NCI-H1930 (cell line): ENCODE measurements at places on chromosomes 6 and 20.

DNA sequence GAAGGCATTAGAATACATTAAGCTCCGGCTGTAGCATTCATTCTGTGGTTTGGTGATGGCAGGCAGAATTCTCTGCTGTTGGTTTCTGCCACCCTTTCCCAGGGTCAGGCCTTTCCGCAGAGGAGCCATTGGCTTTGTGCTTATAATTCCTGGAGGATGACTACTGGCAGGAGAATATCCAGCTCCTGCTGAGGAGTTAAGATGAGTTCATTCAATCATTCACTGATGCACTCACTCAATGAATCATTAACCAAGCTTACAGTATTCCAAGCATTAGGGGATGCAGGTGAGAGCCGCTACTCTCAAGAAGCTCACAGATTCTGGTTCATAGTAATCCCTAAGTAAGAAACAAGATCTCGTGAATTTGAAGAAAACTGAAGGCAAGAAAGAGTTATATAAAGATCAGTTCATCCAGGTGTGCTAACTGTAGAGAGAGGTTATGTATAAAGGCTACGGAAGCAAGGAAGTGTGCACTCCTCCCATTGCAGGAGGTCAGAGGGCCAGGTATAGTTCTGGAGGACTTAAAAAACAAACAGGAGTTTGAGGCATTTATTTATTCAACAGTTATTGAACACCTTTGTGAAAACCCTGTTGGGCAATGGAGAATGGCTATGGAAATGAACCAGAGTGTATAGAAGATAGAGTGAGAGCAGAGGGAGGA, 75.5 kb downstream of the HMGN3 start:
- DNase-seq, result no peak

DNA sequence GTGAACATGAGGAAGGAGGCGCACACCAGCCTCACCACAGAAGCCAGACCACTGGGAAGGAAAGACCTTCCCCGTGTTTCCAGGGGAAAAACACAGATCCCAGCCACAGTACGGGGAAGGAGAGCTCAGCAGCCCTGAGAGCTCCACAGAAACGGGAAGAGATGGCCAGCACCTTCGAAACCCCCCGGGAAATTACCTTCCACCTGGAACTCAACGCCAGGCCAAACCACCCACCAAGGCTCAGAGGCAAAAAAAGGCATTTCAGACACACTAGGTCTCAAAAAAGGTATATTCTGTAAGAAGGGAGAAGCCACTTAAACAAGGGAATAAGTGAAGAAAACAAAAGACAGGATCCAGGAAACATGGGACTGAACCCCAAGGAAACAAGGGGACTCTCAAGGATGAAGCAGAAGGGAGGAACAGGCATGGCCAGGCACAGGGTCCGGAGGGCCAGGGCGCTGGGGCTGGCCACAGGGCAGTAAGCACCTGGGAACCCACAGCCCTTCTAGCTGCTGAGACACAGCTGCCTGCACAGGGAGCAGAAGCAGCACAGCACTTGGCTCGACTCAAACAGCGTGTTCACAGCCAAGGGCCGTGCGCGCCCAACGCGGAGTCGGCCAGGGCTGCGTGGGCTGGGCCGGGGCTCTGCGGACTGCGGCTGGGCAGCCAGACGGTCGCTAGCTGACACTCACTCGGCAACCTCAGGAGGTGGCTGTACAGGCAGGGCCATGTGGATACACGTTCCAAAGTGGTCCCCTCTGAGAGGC, 44.6 kb downstream of the TAF4 start:
- no peak for DNase-seq

GRCh38 chr20:62676976-62677375, 31.7 kb upstream of the NTSR1 start:
- no peak for DNase-seq

DNA sequence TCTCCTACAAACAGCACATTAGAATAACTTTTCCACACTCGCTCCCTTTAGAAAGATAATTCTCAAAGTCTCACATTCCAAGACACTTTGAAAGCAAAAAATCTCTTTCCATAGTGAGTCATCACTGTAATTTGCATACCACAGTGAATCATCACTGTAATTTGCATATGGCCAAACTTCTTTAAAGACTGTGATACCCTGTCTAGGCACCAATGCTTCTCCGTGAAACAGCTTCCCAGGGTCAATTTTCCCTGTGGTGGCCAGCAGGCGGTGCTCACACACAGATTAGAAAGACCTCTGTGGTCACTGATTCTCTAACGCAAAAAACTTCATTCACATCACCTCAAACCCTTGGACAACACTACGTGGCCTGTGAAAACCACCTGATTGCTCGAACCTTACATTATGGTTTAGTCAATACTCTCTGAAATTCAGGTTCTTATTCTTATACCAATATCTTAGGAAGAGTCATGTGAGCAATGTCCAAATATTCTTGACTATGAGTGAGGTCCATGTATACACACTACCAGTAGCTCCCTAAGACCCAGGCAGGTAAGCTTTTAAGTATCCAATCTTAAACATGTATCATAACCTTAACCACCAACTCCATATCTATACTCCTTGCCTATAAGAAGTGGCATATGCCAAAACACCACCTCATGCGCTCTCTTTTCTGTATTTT, 78.5 kb upstream of the PHACTR1 start:
- DNase-seq, result no peak

DNA sequence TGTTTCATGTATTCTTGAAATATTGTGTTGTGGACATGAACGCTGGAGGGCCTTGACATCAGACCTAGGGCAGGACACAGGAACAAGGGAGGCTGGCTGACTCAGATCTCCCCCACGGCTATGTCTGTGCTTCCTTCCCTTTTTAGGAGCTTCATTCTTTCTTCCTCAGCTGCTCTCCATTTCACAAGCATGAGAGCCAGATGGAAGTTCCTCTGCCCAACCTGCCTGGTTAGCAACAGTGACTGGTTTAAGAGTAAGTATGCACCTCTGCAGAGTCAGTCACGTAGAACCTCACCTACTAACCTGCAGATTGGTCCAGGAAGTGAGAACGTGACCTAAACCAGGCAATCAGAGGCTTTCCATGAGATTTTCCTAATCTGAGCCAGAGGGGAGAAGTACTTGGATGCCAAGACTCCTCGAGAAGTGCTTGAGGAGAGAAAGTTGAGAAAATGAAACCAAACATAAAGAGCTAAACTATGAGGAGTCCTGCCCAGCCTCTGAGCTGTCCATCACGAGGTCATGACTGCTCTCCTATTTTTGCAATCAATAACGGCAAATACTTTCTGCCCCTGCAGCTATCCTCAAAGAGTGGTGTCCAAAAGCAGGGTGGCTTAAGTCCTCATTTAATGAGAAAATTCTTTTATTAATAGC, 465.2 kb upstream of the CITED2 start:
- no peak for DNase-seq

DNA sequence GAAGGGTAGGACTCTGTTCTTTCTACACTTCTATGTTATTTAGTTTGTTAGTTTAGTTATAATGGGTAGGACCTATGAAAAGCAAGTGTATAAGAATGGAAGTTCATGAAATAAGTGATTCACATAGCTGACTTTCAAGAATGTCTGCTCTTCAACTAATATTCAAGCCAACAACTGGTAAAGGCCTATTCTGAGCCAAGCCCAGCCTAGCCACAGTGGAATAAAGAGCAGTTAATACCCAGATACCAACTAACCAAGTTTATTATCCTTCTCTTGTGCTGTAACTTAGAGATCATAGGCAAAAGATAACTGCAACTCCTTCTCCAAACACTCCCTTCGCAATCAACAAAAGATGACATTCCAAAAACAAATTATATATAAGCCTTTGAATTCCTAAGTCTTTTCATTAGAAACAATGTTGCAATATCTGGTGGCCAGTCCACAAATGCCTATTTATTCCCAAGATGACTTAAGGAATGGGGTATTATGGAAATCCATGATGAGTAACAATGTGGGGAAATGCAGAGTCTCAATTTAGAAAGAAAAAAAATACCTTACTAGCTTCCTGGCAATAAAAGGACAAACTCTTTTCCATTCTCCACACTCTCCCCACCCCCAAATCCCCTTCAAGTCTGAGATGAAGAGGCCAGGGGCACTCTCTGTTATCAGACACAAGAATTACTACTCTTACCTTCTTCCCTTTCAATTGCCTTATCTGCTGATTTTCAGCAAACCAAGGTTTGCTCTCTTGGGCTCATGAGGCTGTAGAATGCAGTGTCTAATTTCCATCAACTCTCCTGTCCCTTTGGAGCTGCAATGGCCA, 27.4 kb downstream of the BTBD9 start:
- no peak for DNase-seq

DNA sequence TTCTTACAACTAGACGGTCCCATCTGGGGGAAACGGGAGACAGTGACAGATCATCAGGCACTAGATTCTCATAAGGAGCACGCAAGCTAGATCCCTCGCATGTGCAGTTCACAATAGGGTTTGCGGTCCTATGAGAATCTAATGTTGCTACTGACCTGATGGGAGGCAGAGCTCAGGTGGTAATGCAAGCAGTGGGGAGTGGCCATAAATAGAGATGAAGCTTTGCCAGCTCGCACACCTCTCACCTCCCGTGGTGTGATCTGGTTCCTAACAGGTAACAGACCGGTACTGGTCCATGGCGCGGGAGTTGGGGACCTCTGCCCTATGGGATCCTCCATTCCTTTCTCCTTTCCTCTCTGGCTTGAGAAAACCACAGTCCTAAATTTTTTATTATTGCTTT, 63.8 kb downstream of the TPD52L1 start:
- no peak for DNase-seq

DNA sequence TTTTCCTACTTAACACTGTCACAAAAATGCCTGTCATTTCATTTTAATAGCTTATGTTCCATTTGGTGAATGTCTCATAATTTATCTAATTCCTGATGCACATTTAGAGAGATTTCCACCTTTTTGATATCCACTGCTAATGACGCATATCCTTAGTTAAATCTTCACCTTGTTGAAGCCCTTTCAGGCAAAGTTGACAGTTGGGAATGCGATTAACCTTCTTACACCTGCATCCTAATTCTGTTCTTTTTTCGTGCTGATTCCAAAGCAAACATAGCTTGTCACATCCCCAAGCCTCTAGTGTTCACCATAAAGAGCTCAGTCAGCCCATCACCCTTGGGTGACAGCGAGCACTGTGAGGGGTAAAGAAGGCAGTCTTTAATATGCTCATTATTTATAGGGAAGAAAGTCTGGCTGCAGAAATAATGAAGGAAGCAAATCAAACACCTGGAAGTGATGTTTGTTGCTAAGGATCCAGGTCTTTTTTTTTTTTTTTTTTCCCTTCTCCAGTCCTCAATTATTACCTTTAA, 205.6 kb downstream of the DTNBP1 start:
- DNase-seq, result no peak

- no peak for DNase-seq
Measured at GRCh38 chr6:14545496-14545895, 427.9 kb downstream of the CD83 start.

DNA sequence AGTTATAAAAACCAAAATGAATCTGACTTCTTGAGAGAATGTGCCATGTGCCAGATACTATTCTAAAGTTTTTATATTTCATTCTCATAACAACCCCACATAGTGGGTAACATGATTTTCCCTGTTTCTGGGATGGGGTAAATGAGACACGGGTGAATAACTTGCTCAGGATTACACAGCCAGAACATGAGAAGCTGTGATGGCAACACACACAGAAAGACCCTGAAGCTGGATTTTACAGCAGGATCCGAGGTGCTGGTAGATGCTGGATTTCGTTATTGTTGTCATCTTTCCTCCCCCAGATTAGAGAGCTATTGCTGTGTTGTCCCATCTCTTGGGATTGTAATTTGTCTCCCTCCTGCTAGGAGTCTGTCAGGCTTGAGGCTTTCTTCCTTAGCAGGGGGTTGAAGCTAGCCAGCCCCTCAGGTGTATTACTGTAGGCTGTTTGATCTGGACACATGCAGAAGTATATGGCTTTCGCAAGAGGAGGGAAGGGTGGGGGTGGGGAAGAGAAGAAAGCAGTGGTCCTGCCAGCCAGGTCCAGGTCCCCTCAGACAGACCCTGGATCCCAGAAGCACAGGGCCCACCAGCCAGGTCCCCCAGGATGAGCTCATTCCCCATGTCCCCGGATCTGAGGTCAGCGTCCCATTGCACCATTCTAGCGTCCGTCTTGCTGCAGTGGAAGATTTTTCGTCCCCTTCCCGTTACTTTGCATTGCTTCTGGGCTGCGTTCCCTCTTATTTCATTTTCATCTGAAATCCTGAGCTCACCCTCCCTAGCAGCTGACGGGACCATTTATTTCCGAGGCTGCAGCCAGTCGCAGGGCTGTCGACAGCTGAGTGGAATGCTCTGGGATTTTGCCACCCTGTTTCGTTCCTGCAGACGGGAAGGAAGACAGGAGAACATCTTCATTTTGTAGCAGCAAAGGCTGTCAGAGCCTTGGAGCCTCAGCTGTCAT, 7.3 kb upstream of the KCNG1 start:
- DNase-seq, result no peak

DNA sequence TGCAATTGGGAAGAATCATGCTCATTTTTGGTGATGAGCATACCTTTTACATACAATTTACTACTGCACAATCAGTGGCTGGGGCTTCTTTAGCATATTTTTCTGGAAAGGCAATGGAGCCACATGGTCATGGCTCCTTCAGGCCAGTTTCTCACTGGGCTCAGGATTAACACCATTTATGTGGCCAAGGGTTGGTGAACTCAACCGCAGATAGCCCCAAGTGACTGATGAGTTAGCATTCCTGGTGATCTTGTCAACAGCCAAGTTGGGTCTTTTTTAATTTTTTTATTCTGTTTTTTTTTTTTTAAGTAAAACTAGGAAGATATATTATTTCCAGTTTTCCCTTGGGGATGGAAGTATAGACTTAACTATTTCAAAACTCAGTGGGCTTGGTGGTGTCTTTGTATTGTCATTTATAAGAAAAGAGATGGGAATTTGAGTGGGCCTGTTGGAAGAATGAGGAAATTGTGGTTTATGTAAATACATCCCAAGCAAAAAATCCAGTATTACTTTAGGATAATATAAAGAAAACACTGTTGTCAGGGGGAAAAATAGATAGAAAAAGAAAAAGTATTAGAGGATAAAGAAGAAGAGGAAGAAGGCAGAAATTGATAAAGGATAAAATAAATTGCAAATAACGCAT, 397.4 kb downstream of the MAFB start:
- DNase-seq, result no peak

GRCh38 chr20:61127311-61128039, 124.6 kb upstream of the CDH4 start:
- DNase-seq, result no peak

DNA sequence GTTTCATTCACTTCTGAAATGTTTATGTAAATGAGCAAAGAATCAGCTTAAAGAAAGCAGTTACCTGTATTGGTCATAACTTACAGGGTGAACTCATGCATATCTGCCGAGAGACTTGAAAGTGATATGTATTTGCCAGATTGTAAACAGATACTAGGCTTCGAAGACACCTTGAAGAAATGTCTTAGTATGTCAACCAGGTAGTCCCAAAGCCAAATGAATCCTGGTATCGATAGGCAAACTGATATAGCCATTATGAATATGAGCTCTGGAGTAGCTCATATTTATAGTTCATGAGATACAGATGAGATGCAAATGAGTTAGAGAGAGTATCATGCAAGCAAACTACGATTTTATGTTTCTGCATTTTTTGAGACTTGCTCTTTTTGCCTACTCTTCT, 55.8 kb downstream of the RNF182 start:
- no peak for DNase-seq
